Activated CD4-positive, alpha-beta T cell treated with anti-CD3 and anti-CD28 coated beads for 36 hours (primary cell): ENCODE measurements at places on chromosomes 1 and 21. TPM values are rescaled to one million over a fixed set of nuclear protein-coding genes. Genes with fewer than 3 reads are reported as not detected.

Gene KRTAP19-1
- not detected for total RNA-seq

Gene HPDL
- 17.9 TPM for total RNA-seq

Gene OR2L13
- total RNA-seq, result not detected

Gene GON4L
- total RNA-seq, result 44.2 TPM

Gene ZNF672
- total RNA-seq, result 49.4 TPM

Gene KRTAP26-1
- total RNA-seq, result not detected
